Panc1 (cell line): ENCODE measurements at places on chromosomes 7 and 10.

- DNase-seq: no peak
These were observed 265.9 kb upstream of the MKLN1 start for GRCh38 chr7:131061818-131062217.

GRCh38 chr10:112958275-112958995 lies 8.4 kb downstream of the TCF7L2 start:
- no peak for DNase-seq

DNA sequence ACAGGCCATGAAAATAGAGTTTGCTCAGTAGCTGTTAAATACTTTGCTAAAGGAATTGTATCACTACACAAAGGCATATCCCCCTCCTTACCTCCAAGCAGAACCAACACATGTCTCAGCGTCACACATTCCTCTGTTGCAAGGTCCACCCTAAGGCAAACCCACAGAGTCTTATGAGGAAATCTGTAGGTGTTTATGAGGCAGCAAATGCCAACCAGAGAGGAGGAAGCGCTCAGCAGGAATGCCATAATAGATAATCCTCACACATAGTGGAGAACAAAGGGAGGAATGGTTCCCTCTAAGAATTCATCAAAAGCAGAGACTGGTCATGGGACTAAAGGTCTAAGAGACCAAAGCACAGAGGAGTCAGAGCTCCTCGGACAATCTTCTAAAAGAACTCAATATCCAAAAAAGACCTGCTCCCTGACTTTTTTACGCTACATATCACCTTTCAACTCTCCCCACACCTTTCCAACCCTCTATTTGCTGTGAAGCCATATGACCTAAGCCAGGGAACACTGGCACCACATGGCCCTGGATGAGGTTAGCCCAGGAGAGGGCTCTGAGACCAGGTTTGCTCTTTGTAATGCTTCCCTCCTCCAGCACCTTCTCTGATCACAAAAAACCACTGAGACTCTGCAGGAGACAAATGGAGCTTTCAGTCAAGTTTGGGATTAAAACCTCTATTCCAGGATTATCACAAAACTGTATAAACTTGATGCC lies 7.3 kb downstream of the SLC25A13 start:
- no peak for DNase-seq

- DNase-seq: no peak
These were observed 8.3 kb upstream of the ARHGAP12 start for GRCh38 chr10:31936933-31937332.

DNA sequence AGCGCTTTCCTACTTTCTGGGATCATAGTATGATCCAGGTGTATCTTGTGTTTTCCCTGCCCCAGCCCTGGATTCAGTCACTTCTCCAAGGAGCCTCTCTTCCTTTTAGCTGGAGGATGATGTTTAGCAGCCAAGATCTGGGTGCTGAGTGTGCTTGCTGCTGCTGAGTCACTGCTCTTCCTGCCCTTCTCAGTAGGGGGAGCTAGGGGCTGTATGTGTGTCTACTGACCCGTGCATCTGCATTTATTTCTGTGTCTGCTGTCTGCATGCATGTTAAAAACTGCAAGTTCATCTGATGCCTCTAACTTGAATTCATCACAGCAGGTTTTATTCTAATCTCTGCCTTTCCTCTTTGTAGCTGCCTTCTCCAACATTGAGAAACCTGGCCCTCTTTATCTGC lies 31.6 kb downstream of the MGMT start:
- DNase-seq: no peak

- DNase-seq: no peak
These were observed 52.5 kb downstream of the LAMB4 start for GRCh38 chr7:108077709-108078108.

- no peak for DNase-seq
These were observed 295.2 kb downstream of the CAMK1D start for GRCh38 chr10:12644380-12645144.

GRCh38 chr10:287814-288213 lies 152.6 kb downstream of the ZMYND11 start:
- DNase-seq: no peak

- DNase-seq: no peak
These were observed 2.2 kb upstream of the CLEC5A start for GRCh38 chr7:141949021-141949420.

GRCh38 chr10:30063099-30063498 lies 3.7 kb upstream of the JCAD start:
- DNase-seq: no peak

- no peak for DNase-seq
These were observed 1.1 kb downstream of the PIK3AP1 start for GRCh38 chr10:96719200-96719599.

DNA sequence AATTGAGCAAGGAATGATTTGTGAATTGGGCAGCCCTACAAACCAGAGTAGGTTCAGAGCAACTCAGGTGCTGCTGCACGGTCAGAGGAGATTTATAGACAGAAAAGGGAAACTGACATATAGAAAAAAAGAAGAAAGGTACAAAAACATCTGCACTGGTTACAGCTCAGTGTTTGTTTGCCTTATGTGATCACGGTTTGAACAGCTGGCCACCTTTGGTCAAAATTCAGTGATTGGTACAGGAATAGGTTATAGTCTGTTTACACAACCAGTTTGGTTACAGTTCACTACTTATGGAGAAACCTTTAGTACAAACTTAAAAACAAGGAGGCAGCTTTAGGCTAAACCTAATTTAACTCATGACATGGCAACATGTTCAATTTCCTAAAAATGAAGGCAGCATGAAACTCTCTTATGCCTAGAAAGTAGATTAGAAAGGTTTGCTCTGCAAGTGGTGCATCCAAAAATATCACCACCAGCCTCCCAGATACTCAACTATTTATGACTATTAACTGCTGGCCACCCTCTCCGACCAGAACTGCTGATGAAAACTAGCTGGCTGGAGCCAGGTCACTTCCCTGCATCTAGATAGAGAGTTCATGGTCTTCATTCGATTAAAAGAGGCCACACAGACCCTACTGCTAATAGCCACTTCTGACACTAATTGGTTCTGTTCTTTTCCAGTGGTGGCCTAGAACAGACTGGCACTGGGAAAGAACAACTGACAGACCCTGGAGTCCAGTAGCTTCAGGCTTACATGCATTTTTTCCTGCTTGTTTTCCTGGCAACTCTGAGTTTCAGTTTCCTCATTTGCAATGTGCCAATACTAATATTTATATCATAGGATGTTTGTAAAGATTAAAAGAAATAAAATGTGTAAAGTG lies 548.0 kb downstream of the CCSER2 start:
- DNase-seq: no peak

DNA sequence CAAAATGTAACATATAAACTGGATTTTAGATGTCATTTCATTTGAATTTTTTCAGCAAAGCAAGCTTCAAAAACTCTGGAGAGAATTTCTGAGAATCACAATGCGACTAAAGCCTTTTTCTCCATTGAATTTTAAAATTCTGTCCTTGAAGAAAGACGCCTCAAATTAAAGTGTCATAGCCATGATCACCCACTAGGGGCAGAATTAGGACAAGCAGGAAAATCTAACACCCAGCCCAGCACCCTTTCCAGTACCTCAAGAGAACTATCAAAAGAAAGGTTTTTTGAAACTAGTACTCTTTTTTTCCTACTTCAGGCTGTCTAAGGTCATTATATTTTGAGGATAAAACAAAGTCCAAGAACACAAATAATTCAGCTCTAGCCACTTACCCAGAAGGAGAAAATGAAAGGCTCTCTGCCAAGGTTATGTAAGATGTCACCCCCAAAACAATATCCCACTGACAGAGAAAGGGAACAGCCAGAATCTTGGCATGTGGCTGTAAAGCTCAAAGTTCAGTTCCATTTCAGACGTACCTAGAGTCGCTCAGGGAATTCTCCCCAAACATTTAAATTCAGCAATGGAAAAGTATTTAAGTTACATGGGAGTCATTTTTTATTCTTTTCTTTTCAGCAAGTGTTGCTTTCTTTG lies 299.4 kb downstream of the SNX13 start:
- DNase-seq: no peak

GRCh38 chr7:151665368-151665767 lies 145.7 kb upstream of the RHEB start:
- no peak for DNase-seq

GRCh38 chr7:46577394-46577793 lies 656.3 kb upstream of the IGFBP3 start:
- no peak for DNase-seq

GRCh38 chr7:129781928-129782817 lies 170.6 kb downstream of the UBE2H start:
- no peak for DNase-seq

GRCh38 chr10:92241158-92241500 lies 49.7 kb downstream of the CPEB3 start:
- DNase-seq: no peak

- no peak for DNase-seq
These were observed 287.4 kb upstream of the ZMIZ1 start for GRCh38 chr10:78781251-78781913.

- DNase-seq: no peak
These were observed 49.9 kb downstream of the SORCS3 start for GRCh38 chr10:104690959-104691358.

DNA sequence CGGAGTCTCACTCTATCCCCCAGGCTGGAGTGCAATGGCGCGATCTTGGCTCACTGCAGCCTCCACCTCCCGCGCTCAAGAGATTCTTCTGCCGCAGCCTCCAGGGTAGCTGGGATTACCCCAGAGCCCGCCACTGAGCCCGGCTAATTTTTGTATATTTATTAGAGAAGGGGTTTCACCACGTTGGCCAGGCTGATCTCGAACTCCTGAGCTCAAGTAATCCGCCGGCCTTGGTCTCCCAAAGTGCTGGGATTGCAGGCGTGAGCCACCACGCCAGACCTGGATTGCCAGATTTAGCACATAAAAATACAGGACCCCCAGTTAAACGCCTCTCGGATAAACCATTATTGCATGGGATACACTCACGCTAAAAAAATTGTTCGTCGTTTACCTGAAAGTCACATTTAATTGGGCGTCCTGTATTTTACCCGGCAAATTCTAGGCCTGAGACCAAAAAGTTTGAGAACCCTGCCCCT lies 375 bp upstream of the GATAD1 start:
- peak; percentile 84 for DNase-seq

DNA sequence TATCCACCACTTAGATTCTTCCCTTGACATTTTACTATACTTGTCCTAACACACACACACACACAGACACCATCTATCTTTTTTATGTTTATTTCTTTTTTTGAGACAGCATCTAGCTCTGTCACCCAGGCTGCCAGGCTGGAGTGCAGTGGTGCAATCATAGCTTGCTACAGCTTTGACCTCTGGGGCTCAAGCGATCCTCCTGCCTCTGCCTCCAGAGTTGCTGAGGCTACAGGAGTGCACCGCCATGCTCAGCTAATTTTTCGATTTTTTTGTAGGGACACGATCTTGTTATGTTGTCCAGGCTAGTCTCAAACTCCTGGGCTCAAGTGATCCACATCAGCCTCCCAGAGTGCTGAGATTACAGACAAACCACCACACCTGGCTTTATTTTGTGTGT lies 16.7 kb downstream of the WIPI2 start:
- DNase-seq: no peak

DNA sequence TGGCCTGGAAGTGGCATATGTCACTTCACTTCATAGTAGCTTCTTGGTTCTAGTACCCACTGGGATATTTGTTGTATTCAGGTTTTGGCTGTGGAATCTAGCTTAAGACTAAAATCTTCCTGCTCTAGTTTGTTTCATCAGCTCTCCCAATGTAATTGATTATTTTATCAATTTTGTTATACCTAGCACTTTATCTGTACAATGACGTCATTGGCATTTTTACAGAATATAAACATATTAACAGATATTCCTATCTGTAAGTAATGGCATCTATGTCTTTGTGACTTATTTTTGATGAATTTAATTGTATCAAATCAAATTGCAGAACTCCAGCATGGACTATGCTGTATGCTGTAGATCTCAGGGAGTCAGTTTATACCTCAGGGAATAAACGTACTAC lies 19.7 kb downstream of the KIAA1217 start:
- DNase-seq: no peak

GRCh38 chr10:59773088-59773487 lies 19.8 kb upstream of the MRLN start:
- DNase-seq: no peak

DNA sequence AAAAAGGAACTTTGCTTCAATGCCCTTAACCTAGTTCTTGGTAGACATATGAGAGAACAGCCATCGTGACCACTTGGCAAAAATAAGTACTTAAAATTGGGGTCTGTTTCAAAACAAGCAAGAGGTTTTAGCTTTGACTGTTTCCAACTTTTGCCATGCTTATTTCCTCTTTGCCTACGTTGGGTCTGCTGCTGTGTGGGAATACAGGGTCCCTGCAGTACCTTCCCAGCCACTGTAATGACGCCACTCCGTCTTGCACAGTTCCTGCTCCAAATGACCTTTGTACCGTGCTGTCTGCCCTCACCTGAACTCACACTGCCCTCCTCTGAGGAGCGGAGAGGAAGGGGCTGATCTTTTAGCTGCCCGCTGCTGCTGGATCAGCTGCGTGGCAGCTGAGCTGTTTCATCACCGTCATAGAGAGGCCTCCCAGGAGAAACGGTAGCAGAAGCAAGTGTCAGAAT lies 133.1 kb downstream of the MAPK8 start:
- DNase-seq: no peak

GRCh38 chr7:84142726-84143125 lies 51.9 kb downstream of the SEMA3A start:
- no peak for DNase-seq

GRCh38 chr7:155754165-155754564 lies 58.1 kb downstream of the SHH start:
- DNase-seq: no peak

DNA sequence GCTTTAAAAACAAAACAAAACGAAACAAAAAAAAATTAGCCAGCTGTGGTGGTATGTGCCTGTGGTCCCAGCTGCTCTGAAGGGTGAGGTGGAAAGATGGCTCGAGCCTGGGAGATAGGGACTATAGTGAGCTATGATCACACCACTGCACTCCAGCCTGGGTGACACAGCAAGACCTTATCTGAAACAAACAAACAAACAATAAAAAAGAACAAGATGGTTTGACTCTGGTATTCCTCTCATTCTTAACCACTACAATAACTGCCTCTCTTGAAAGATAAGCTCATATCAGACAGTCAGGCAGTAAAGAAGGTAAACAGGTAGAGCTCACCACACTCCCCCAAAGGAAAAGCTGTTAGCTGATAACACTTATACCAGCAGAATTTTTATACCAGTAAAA lies 14.1 kb upstream of the DUSP5 start:
- no peak for DNase-seq

DNA sequence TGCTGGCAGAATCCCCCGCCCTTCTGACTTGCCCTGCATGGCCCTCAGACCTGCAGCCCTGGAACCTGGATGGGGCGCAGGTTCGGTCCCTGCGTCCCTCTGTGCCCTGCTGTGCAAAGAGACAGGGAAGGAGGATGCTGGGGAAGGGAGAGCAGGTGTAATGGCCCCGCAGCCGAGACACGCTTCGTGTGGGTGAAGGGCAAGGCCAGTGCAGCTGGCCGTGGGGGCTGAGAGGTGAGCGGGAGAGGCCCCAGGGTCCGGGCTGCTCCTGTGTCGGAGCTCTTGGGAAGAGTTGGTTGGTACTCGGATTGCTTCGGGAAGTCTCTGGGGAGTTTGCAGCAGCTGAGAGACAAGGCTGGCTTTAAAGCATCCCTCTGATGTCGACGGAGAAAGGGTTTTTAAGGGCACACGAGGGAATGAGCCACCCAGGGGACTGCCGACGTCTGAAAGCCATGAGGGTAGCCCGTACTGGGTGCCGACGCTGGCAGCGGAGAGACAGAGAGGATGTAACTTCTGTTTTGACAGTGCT lies 6.5 kb downstream of the ELFN1 start:
- DNase-seq: no peak
